Caudate nucleus (tissue), 63 donors: ENCODE measurements at places on chromosomes 13 and 19.
A peak's percentile ranks its signal among the peaks of the same experiment; 100 is the strongest.

GRCh38 chr19:12513531-12514061, 29.0 kb upstream of the ZNF709 start:
- DNase-seq: peak; percentile 20

- no peak for DNase-seq
Measured at GRCh38 chr19:21133633-21134032, 8.2 kb upstream of the ZNF431 start.

DNA sequence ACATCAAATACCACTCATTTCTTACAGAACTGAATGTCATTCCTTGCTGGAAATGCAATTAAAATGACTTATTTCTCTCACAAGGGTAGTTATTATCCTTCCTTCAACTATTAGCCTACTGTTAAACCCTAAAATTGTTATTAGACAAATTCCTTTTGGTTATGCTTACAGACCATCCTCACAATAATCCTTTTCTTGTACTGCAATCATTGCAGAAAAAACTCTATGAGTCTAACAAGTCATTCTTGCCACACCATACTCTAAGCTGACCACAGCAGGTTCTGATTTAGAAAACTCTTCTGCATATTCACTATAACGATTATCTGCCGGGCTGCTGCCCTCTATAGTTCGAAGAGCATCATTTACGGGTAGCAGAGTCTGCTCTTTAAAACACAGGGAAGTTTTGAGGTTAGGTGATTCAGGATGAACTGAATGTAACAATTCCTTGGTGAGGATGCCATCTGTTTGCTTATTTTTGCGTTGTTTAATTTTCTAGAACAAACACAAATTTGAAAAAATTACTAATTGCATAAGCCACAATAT, 38.2 kb downstream of the MTMR6 start:
- DNase-seq: no peak

GRCh38 chr13:49503951-49504350, 8.2 kb downstream of the PHF11 start:
- DNase-seq: no peak

DNA sequence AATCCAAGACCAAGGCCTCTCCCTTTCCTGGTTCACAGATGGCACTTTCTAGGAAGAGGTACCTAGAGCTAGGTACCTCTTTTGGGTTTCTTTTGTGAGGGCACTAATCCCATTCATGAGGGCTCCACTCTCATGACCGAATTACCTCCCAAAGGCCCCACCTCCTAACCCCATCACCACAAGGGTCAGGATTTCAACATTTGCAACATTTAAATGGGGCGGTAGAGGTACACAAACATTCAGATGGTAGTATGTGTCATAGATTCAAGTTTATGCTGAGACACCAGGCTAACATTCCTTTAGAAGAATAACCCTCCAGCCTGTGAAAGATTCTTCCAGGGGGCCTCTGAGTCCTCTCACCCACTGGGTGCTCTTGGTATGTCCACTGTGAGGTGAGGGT, 116.3 kb downstream of the FOXO1 start:
- DNase-seq: no peak

- no peak for DNase-seq
Measured at GRCh38 chr13:33799950-33800592, 17.9 kb upstream of the RFC3 start.

DNA sequence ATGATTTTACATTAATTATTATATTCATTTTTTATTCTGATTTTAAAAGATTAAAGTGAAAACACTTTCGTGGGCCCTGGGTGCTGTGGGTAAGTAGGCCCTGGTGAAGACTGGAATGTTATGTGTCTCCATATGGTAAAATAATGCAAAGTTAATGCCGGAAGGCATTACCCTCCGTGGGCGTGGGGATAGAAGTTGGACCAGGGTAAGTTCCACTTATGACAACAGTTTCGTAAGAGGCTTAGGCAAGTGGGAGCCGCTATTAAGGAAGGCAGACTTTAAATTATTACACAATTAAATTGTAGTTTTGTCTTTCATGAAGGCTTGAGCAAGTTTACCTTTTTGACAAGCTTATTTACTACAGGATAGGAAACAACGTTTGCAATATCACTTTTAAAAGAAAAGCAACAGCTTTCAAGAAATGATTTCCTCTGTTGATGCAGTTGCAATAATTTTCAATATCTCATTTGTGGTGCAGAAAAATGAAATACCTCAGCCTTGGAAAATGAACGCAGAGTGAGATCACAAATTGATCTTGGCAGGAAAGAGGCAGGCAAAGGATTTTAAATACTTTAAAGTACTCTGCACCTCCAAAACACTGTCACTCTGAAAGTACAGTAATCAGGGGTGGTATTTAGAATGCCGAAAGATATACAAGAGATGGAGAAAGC, 310.6 kb downstream of the DCT start:
- no peak for DNase-seq

- DNase-seq: no peak
Measured at GRCh38 chr19:34179066-34179465, 6.8 kb downstream of the LSM14A start.

GRCh38 chr19:52948025-52948770, 14.5 kb downstream of the ZNF816 start:
- DNase-seq: no peak

DNA sequence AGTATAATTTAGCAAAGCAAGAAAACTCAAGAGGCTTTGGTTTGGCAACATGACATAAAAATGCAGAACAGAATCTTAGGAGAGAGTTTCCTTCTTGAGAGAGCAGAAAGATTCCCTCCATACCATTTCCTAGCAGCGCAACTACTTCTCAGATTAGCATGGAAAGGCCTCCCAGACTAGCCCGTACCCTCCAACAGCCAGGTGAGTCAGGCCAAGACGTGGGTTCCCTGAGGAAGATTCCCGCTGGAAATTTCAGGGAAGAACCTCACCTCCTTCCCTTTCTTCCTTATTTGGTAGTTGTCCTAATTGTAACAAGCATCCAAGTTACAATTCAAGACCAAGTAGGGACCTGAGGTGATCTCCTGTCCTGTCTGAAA, 12.3 kb downstream of the COL4A2 start:
- DNase-seq: no peak

DNA sequence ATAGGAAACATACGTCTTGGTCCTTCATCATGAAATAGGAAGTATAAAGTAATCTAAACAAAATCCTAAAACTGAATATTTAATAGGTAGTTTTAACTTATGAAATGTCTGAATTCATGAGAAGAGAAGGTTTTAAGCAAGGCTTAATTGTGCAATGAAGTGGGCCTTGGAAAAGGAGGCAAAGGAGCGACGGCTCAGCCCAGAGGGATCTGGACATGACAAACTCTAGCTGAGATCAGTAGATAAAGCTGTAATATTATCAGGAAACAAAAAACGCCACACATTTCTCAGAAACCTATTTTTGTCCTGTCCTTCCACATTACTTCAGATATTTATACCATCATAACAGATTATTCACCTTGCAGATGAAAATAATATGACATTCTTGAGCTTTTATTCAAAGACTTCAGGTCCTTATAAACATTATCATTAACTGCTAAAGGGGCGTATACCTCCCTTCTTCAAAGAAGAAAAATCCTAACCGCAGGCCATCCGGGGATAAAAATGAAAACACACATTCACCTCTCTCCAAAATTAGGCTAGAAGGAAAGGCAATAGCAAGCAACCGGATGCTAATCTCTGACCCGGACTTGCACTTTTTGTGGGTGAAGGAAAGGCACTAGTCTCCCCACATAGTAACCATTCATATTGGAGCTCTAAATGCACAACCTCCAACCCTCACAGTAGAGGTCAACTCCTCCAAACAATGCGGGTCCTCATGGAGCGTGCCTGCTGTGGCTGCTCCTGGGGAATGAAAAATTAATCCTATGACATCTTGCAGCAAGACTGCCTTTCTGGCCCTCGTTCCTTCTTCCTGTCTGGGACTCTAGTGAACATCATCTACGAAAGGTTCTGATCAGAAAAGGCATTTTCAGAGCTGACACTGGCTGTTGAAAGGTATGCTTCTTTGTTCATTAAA, 108.8 kb downstream of the TBC1D4 start:
- DNase-seq: no peak

DNA sequence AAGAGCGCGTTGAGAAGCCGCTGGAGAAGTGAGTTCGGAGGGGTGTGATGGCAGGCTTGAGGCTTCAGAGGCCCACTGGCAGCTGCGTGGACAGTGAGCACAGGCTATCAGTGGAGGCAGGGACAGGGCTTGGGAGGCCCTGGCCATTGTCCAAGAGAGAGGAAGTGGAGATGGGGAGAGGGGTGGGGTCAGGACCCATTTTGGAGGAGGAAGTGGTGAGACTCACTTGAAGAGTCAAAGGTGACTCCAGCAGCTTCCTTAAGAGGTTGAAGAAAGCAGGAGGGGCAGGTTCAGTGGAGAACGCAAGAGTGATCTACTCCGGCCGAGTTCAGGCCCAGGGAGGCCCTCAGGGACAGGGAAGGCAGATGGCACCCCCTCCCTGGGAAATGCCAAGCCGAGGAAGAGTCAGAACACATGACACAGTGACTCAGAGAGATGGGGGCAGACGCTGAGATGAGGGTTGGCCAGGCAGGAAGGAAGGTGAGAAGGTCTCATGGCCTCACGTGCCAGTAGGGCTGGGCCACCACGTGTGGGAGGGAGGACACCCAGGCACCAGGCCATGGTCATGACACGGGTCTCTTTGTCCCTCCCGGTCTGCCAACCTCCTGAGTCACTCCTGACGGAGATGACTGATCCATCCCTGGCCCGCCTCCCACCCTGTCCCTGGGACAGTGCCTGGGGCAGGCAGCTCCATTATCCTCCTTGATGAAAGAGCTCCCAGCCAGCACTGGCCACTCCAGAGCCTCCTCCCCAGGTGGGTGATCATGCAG, 10.1 kb upstream of the CD22 start:
- DNase-seq: peak; percentile 72

- DNase-seq: no peak
Measured at GRCh38 chr13:46668931-46669525, 116.1 kb downstream of the LRCH1 start.

DNA sequence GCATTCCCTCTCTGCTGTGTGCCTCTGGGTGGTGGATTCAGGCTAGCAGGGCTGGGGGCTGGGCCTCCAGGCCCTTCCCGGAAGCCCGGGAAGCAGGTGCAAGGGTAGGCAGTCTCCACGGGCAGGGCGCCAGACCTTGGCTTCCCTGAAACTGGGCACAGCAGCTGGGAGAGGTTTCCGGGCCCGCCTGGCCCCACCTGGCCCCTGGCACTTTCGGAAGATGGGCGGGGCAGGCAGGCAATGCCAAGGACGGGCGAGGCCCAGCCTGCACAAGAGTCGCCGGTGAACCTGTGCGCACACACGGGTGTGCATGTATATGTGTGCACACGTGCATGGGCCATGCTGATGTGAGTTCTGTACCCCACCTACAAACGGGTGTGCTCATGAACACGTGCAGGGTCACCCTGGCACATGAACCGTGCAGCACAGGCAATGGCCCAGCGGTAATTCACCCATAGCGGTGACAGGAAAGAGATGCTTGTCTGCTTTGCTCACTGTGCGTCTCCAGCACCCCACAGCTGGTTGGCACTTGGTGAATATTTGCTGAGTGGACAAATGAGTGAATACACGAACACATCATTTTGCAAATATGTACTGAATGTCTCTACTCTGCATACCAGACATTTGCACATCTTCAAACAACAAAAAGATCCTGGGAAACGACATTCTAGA, 15.3 kb downstream of the GADD45B start:
- DNase-seq: no peak

- no peak for DNase-seq
Measured at GRCh38 chr13:43058318-43058674, 34.9 kb downstream of the DNAJC15 start.

DNA sequence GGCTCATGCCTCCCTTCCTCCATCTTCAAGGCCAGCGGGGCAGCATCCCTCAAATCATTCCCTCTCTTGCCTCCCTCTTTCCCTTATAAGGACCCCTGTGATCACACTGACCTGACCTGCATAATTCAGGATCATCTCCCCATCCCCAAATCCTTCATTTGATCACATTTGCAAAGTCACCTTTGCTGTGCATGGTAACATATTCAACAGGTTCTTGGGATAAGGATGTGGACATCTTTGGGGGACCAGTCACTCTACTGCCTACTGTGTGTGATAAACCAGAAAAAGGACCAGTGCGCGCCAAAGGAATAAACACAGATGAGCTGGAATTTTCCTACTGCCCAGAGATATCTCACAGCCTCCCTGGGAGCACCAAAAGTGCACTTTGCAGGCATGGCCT, 7.9 kb downstream of the OPA3 start:
- DNase-seq: no peak

DNA sequence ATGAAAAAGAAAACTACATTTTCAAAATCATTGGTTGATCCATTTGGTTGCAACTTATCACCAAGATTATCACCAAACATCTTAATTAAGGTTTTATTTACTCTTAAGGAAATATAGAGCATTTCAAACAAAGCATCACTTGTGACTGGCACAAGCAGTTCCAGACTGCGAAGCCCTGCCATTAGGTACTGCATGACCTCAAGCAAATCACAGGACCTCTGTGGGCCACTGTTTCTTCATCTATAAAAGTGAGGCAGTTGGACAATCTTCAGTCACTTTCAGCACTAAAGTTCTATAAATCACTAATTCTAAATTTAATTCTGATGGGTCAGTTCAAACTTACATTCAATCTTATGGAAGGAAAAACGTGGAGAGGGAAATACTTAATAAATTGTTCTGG, 2.0 kb downstream of the ELF1 start:
- DNase-seq: no peak

DNA sequence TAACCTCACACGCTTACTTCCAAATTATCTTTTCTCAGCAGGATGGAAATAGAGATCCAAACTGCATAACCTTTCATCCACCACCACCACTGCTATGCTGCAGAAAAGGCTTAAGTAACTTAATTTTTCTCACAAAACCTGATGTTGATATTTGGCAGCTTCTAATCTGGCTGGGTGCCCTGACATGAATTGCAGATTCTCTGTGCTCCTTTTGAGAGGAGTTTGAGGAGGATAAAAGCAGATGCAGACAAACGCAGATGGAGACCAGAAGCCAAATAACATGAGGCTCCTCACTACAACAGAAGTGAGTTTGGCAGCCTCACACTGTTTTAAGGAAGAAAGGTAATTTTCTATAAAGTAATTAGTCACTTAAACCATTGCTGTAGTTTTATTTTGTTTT, 646.2 kb upstream of the ATXN8OS start:
- no peak for DNase-seq

DNA sequence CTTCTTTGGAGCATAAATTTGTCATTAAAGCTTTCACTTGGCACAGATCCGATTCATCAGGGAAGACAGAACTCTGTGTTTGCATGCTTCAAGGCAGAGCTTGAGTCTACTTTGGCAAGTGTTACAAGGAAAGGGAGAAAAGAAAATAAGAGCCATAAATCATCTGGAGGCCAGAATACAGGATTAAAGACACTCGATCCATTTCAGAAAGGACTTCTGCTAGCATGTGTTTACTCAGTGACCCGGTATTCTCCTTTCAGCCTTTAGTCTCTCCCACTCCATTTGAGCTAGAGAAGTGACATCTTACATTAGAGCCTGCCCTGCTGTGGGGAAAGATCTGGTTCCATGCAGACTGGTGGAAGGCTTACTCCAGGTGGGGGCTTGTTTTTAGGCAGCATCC, 306.4 kb downstream of the KLF5 start:
- no peak for DNase-seq

GRCh38 chr19:40688987-40689338, 1.5 kb downstream of the NUMBL start:
- DNase-seq: no peak
